ENCODE measurements at places on chromosomes 16 and 17.

DNA sequence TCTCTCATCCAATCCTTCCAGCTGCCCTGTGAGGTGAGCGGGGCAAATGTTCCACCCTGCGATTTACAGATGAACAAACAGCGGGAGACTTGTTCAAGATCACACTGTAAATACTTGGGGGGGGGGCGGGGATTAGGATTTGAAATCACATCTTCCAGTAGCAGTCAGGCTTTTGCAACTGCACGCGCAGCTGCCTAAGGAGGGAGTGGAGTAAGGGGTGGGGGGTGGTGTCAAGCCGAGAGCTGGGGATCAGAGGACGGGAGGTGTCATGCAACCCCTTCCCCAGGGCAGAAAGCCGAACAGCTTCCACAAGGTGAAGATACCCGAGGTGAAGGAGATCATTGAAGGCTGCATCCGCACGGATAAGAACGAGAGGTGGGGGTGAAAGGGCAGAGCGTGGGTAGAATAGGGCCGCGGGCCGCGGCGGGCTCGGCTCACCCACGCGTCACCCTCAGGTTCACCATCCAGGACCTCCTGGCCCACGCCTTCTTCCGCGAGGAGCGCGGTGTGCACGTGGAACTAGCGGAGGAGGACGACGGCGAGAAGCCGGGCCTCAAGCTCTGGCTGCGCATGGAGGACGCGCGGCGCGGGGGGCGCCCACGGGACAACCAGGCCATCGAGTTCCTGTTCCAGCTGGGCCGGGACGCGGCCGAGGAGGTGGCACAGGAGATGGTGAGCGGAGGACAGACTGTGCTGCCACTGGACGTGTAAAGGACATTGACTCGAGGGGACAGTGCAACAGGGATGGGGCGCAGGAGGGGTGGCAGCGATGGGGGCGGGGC is 4.6 kb downstream of the WNK4 start:
- no peak for DNase-seq

DNA sequence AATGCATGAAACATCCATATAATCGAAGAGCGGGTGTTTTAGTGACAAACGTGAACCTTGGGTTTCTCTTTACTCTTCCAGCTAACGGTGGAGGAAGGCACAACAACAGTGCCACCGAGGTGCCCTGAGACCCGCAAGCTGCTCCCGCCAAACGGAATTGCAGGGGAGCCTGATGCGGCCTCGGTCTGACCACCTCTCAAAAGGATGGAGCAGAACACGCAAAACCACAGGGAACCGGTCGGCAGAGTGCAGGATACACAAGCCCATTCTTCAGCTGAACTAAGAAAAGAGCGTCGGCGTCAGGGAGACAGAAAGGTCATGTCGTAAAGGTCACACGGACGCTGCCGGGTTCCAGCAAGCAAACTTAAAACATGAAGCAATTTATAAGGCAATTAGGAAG is 109.5 kb upstream of the ZNF750 start:
- DNase-seq, result no peak

DNA sequence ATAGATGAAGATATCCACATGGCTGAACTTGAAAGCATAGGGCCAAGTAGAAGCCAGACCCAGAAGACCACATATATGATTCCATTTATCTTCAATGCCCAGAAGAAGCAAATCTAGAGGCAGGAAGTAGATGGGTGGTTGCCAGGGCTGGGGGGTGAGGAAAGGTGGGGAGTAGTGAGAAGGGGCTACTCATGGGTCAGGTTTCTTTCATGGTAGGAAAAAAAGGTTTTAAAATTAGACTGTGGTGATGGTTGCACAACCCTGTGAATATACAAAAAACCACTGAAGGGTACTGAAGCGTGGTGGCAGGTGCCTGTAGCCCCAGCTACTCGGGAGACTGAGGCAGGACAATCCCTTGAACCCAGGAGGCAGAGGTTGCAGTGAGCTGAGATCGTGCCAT is 5.4 kb downstream of the CD2BP2 start:
- no peak for DNase-seq

DNA sequence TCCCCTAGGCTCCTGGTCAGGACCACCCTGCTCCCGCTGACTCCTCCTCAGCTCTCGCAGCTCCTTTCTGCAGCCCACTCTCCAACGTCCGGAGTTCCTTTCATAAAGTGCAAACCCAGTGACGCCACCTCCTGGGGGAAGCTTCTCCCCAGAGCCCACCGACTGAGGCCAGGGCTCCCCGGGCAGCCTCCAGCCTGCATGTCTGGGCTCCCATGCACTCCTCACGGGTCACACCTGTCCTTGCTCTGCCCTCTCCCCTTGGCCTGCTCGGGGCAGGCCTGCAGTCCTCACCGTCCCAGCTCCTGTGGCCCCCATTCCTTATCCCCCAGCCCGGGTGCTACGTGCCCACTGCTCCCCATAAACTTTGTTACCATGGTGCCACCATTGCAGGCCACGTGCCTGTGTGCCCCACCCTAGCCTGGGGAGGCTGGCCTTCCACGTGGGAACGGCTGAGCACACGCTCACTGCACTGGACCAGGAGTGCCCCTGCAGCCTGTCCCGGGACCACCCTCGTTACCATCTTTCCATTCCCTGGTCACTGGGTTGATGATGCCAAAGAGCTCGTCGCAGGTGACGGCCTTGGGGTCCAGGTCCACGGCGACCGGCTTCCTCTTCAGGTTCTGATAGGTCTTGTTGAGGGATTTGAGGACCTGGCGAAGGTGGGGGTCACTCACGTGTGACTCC is 84.9 kb downstream of the DNAH17 start:
- no peak for DNase-seq

- no peak for DNase-seq
These were observed 8.3 kb downstream of the CAPNS2 start for GRCh38 chr16:55574811-55575210.

- peak; percentile 37 for DNase-seq
These were observed 23.8 kb downstream of the FAM83G start for GRCh38 chr17:18980682-18981334.

DNA sequence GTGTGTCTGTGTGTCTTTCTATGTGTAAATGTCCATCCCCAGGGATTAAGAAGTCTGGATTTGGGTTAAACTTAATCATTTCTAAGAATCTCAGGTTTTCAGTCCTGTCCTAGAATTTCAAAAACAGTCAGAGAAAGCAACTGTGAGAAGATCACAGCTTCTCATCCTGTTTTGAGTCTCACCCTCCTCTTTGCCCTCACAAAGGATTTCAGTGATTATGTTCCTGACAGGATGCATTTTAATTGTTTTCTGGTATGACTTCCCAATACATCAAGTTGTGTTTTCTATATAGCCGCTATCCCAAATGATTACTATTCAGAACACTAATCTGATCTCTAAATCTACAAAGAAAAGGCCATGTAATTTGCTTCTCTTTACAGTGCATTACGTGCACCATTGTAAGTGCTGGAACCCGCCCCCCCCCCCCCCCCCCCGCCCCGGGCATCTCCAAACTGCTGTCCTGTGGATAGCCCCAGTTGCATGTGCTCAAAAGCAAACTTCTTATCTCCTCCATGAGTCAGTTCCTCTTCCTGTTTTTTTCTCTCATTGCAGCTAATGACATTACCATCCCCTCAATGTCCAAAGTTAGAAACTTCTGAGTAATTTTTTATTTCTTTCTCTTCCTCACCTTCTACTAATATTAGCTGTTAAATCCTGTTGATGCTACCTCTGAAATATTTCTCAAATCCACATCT is 73.9 kb downstream of the CDH13 start:
- no peak for DNase-seq

DNA sequence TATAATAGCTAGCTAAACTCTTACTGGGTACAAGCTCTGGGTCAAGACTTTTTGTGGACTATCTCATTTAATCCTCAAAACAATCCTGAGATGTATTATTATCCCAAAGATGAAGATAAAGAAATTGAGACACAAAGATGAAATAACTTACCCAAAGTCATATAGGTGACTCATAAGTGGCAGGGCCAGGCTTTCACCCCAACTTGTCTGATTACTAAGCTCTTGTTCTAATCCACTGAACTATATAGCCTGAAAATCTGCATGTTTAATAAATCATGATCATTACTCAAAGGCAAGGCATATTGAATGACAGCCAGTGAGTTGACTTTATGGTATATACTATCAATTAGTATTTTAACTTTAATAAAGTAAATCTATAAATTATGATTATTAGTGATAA is 77.4 kb downstream of the SKAP1 start:
- no peak for DNase-seq

- DNase-seq, result no peak
These were observed 133.5 kb downstream of the C16orf95 start for GRCh38 chr16:87183647-87184046.

DNA sequence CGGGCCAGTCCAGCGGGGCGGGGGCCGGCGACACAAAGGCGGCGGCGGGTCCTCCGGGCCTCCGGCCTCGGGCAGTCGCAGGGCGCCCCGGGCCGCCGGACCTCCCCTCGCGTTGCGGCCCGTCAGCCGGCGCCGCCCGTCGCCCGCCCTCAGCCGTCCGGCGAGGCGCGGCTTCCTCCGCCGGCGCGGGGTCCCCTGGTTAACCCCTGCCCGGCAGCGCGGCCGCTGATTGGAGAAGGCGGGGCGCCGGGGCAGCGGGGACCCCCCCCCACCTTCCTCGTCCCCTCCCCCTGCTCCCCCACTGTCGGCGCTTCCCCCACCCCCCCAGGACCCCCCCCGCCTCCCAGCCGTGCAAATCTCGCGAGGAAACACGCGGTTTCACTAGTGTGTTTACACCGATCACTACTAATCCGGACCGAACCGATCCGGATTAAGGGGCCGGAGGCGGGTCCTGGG is at the start of gene TLK2:
TLK2 (plus strand) TSS at position 402 of the 456 bp plus-strand sequence. CDS start 2,301 bp downstream, outside the sequence.
- DNase-seq, result peak; percentile 81

DNA sequence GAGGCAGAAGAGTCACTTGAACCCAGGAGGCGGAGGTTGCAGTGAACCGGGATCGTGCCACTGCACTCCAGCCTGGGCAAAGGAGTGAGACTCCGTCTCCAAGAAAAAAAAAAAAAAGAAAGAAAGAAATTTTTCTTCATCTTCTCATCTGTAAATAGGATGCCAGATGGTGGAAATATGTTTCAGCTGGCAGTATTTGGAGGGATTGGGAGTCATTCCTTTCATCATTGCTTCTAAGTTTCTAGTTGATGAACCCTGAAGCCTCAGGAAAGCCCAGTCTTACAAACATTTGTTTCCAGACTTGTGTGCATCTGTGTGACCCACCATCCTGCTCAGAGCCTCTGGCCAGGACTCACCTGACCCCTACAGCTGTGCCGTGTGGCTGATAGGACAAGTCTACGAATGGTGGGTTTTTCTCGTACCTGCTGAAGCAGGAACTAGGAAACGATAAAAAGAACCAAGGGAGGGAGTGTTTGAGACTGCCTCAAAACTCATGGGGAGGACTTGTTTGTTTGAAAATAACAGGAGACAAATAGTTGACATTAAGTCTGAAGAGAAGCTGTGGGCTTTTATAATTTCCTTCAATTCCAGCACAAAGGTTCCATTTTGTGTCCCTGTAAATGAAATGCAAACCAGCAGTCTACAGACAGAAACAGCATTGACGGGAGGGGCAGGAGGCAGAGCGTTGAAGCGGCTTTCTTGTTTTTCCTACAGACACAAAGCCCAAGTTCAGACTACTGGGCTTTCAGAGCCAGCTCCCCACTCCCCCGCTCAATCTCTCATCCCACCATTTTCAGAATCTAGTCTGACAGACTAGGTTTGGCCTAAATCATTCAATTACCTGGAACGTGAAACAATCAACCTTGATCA is 24.9 kb downstream of the CDRT4 start:
- no peak for DNase-seq

DNA sequence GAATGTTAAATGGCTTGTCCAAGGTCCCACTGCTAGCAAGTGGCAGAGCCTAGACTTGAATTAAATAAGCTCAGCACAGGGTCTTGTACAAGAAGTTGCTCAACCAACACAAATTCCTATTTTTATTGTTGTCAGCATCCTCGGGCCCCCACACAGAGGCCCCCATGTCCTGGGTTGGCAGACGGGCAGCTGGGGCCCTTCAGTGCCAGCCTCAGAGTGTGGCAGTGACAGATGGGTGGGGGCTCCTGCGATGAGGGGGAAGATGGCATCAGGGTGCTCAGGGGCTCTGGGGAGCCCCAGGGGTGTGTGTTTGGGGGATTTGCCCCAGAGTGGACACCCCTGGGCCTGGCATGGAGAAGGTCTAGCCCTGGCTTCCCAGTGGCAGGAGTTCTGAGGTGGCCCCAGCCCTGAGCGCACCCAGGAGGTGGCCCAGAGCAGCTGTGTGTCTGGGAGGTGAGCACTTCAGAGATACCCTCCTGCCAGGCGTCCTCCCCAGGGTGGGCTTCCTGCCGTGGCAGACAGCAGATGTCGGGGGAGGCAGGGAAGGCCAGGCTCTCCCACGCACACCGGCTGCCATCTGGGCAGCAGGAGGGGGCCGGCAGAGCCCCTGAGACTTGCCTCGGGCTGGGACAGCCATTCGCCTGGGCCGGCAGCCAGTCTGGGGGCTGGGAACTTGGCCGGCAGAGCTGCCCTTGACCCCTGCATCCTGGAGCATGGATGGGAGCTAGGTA is 150.8 kb downstream of the C16orf78 start:
- no peak for DNase-seq

GRCh38 chr17:5631958-5632590 is 47.8 kb upstream of the NLRP1 start:
- peak; percentile 24 for DNase-seq

DNA sequence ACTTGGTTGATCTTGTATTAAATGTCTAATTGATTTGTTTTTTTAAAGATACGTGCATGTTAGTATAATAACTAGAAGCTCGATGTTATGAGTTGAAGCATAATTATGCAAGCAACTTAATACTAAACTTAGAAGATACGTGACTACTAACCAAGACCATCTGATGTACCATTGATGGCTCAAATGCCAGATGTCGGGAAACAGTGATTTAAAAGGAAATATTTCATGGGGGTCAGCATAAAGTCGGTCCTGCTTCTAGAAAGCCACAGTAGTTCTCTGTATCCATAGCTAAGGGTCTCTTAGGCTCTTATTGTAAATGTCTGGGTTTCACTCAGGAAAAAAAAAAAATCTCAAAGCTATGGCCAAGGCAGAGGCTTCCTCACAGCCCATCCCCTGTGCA is 61.2 kb upstream of the RBFOX1 start:
- no peak for DNase-seq

DNA sequence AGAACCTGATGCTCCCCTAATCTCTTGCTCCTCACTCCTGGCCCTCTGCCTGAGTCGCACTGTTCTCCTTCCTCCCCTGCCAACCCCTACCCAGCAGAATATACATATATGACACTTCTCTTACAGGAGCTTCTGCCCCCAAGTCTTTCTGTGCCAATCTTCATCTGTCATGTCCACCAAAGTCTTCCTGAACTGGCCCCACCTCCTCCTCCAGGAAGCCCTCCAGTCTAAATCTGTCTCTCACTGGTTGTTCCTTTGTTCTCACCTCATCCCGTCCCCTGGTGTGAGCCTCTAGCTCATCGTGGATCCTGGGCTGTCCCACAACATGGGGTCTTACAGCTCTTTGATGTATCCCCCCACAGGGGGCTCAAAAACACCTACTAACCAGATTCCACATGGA is 8.3 kb downstream of the CRHR1 start:
- no peak for DNase-seq

GRCh38 chr17:49858796-49859195 is 10.9 kb upstream of the TAC4 start:
- no peak for DNase-seq

GRCh38 chr17:83151442-83152226 is 72.2 kb downstream of the METRNL start:
- DNase-seq, result no peak

GRCh38 chr17:61331886-61332285 is 67.8 kb upstream of the TBX2 start:
- no peak for DNase-seq

GRCh38 chr16:79163691-79164387 is 436.7 kb downstream of the MAF start:
- DNase-seq, result no peak

All from nephron progenitor cell (in vitro differentiated cells).